ENCODE measurements at places on chromosomes 12 and 14. TPM values are rescaled to one million over a fixed set of nuclear protein-coding genes. Genes with fewer than 3 reads are reported as not detected.

ASB8 gene
- total RNA-seq = 49.0 TPM

CLECL1 gene
- not detected for total RNA-seq

SFSWAP gene
- 34.2 TPM for total RNA-seq

KCNC2 gene
- not detected for total RNA-seq

GLIPR1L2 gene
- total RNA-seq = not detected

CHGA gene
- 218 TPM for total RNA-seq

MLF2 gene
- total RNA-seq = 180 TPM

PMCH gene
- total RNA-seq = not detected

LRCOL1 gene
- total RNA-seq = not detected

MMP19 gene
- 6.4 TPM for total RNA-seq

SLCO1B1 gene
- total RNA-seq = not detected

SGPP1 gene
- 23.8 TPM for total RNA-seq

DNA sequence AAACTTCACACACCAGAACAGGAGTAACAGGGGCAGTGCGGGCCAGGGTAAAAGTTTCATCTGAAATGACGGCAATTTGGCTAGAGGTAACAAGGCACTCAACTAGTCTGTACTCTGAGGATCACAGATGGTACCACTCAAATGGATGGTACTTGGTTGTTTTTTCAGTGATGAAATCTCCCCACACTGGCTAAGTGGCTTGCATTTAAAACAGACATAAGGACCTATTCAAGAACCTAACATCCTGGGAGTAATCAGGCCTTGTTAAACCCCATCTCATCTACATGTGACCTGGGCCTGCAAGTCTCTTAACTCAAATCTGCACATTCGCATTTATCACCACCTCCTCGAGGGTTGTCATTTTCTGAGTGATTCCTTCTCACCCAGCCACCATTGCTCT lies 90.8 kb downstream of the PRKAB1 start:
- no peak for DNase-seq

- no peak for DNase-seq
Observed at GRCh38 chr14:61330511-61330910, 9.1 kb downstream of the PRKCH start.

- DNase-seq = no peak
Observed at GRCh38 chr12:96698521-96698920, 208.5 kb upstream of the NEDD1 start.

DNA sequence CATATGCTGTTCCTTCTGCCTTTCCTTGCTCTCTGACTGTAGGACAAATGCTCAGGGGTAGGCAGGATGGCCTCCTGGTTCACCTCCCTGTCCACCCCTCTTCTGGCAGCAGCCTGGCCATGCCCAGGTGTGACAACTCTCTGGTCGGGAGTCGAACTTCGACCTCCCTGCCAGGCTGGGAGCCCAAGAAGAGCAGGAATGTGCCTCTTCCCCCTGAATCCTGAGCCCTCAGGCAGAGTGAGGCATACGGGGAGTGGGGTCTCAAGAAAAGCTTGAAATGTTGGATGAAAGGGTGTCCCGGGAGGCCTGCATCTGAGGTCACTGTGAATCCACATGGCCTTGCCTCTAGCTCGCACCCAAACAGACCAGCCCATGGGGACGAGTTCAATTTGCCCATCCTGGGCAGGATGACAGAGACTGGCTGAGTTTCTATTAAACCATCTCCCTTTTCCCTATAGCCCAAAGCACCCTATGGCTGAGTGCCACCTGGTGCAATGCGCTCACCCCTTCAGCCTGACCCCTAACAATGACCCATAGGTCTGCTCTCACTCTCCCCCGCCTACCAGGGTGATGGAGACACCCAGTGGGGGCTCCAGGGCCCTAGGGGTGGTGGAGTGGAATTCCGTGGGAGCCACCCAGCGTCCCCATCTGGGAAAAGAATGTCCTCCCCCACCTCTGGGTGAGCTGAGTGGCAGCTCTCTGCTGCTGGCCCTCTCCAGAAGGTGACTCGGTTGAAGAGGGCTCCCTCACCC lies 52.9 kb upstream of the DIO3 start:
- no peak for DNase-seq

GRCh38 chr12:72207079-72207478 lies 65.1 kb upstream of the TRHDE start:
- DNase-seq = no peak

DNA sequence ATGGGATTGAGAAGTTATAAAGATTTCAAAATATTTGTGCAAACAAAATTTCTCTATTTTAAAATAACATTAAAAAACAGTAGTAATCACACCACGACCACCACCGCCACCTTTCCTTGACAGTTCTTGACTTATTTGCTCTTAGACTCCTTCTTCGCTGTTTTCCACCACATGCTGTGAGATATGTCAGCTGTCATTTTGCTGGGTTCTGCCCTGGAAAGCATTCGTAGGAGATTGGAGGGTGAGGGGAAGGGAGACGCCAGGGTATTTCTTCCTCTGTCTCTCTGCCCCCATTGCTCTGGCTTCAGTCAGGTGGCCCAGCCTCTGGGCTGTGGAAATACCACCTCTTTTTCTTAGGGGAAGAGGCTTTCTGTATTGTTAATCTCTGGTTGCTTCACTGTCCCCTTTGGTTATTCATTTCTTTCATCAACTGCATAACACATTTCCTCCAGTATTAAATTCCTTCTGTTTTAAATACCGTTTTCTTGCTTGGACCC lies 186.2 kb downstream of the NEDD1 start:
- DNase-seq = no peak

DNA sequence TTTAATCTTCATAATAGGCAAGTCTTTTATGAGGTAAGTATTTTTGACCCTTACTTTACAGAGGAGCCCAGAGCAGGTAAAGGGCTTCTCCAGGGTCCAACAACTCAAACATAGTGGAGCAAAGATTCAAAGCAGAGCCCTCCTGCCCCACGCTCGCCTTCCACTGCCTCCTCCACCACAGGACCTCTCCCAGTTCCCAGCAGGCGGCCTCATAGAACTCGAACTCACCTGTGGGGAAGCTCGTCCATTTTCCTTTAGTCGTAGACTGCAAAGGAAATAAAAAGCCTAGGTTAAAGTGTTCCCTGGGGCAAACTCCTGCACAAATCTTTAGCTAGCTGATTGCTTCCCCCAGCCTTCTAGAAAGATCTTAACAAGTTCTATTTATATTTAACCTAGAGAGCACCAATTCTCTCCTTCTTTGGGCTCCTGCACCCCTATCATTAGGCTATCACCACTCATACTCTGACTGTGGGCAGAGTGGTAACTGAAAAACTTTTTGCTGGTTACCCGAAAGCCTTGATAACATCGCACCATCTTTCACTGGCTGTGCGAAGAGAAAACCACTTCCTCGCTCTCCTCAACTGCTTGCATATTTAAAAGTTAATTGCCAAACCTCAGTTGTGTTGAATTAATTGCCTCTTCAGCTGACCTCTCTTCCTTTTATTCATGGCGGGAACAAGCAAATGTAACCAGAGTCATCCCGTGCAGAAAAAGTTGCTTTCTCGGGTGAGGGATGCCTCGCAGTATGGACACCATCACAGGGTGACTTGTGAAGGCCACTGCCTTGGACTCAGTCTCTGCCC lies 299.6 kb downstream of the DPF3 start:
- no peak for DNase-seq

GRCh38 chr14:72318648-72319047 lies 386.4 kb downstream of the RGS6 start:
- no peak for DNase-seq

GRCh38 chr14:81471062-81471461 lies 62.6 kb downstream of the SEL1L start:
- no peak for DNase-seq

DNA sequence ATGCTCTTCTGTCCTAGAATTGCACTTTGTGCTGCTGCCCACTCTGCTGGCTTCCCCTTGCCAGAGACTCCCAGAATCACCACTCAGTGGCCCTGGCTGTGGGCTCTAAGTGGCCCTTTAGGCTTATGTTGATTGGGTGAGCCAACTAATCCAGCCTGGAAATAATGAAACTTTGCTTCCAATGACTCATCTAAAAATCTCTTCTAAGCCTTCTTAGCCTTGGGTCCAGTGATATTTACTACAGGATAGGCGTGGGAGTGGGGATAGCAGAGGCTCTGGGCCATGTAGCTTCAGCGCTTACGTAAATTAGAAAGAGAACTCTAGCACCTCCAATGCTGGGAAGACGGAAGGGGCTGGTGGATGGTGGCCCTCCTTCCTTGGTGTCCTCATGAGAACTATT lies 137.9 kb downstream of the TTC8 start:
- no peak for DNase-seq

- DNase-seq = peak; percentile 9
Observed at GRCh38 chr12:114762490-114763110, 78.6 kb upstream of the TBX3 start.

- DNase-seq = no peak
Observed at GRCh38 chr12:52137746-52138145, 54.1 kb downstream of the KRT80 start.

GRCh38 chr14:24299255-24300191 lies at the start of the genes DHRS1 and NOP9:
Gene DHRS1 (minus strand): TSS chr14:24299780. CDS start chr14:24299106, 674 bp downstream.
Gene NOP9 (plus strand): TSS chr14:24299850. CDS start chr14:24299955, 105 bp downstream.
- peak; percentile 97 for DNase-seq

GRCh38 chr12:58871556-58871955 lies 48.7 kb downstream of the LRIG3 start:
- DNase-seq = no peak

- no peak for DNase-seq
Observed at GRCh38 chr12:92625639-92626310, 77.0 kb upstream of the PLEKHG7 start.

- no peak for DNase-seq
Observed at GRCh38 chr12:3925621-3926020, 52.4 kb upstream of the PARP11 start.

- no peak for DNase-seq
Observed at GRCh38 chr14:64821651-64822050, 58.1 kb downstream of the SPTB start.

- peak; percentile 34 for DNase-seq
Observed at GRCh38 chr14:65179918-65180724, 77.8 kb upstream of the MAX start.

- DNase-seq = peak; percentile 69
Observed at GRCh38 chr12:88579601-88580050, 645 bp downstream of the KITLG start.

GRCh38 chr12:98483621-98484503 lies 31.5 kb upstream of the TMPO start:
- DNase-seq = no peak

DNA sequence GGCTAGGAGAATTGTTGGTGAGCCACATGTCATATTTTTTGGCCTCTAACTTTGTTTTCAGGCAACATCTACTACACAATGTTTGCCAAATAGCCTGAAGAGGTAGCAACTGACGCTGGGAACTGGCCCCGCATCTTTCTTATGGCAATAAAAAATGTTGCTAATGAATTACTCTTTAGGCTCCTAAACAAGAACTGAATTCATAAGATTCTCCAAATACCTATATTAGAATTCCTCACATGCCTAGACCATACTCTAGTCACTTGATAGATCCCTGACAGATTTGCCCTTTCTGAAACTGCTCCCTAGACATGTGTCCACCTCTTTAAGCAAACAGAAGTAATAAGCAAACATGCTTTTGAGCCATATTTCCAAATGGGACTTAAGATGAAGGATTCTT lies 209.0 kb upstream of the ATXN7L3B start:
- DNase-seq = no peak

GRCh38 chr14:22073801-22074200 lies 400.2 kb upstream of the OR4E1 start:
- no peak for DNase-seq

DNA sequence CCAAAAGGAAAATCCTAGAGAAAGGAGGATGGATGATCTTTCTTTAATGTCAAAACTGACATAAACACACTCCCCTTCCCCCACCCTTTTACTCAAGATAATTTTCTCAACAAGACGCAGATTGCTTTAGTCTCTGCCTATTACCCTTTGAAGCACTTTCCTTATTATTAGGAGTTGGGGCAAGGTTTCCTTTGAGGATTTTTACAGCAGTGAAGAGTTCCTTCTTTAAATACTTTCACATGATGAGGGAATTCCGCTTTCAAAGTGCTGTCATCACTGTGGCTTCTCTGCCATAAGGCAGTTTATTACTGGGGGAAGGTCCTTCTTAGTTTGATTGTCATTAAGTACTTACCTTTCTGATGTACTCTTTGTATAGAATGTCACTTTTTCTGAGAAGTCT lies 172.1 kb downstream of the MSRB3 start:
- no peak for DNase-seq

DNA sequence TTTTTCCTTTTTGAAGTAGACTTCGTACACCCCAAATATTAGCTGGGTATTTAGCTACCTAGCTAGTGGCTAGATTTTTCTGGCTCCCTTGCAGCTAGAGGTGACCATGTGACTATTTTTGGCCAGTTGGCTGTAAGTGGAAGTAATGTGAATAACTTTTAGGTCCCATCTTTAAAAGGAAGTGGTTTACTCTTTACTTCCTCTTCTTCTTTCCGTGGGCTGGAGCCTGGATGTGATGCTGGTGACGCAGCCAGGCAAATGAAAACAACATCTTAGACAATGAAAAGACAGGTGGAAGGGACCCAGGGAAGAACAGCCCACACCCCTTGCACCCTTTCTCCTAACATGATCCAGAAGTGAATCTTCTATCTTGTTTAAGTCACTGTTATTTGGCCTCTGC lies 245.5 kb downstream of the ATP23 start:
- no peak for DNase-seq

DNA sequence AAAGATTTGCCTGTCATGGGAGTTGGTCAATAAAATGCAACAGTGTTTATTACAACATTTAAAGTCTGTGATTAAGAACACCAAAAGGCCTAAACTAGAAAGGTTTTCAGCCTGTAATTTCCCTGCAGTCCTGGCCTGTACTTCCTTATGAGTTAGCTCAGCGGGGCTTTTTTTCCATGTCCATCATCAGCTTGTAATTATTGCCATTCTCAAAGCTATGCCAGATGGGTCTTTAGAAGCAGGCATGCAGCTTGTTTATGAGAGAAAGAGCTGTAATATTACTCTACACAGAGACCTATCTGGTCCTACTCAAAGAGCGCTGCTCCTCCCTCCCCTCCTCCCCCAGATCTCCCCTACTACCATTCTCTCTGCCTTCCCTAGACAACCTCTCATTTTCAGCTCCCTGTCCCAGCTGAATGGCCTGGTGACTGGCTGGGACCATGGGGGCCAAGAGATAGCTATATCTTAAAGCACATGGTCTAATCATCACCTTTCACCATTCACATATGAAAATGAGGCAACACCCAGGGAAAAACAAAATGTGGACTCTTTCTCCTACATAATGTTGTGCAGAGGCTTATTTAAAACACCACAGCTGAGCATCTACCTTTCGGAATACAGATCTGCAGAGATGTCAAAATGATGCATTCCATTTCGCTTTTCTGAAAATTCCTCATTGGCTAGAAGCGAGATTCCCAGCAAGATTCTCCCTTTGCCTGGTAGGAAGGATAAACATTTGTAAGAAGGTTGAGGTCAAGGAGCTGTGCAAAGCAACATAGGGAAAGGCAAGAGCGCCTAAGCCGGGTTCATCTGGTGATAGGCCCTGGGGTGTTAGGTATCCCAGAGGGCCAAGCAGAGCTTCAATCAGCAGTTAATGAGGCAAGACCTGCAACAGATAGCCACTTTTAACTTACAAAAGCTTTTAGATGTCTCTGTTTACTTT lies 209.7 kb upstream of the CDKN3 start:
- DNase-seq = no peak

- no peak for DNase-seq
Observed at GRCh38 chr12:4825011-4825858, 84.5 kb upstream of the KCNA1 start.

- DNase-seq = no peak
Observed at GRCh38 chr12:127277882-127278281, 989.1 kb upstream of the TMEM132C start.
